Stimulated activated CD4-positive, alpha-beta T cell treated with anti-CD3 and anti-CD28 coated beads, Interleukin-2, amount 100 ng/mL, for 4 hours (primary cell): ENCODE measurements at places on chromosomes 3 and 15.

DNA sequence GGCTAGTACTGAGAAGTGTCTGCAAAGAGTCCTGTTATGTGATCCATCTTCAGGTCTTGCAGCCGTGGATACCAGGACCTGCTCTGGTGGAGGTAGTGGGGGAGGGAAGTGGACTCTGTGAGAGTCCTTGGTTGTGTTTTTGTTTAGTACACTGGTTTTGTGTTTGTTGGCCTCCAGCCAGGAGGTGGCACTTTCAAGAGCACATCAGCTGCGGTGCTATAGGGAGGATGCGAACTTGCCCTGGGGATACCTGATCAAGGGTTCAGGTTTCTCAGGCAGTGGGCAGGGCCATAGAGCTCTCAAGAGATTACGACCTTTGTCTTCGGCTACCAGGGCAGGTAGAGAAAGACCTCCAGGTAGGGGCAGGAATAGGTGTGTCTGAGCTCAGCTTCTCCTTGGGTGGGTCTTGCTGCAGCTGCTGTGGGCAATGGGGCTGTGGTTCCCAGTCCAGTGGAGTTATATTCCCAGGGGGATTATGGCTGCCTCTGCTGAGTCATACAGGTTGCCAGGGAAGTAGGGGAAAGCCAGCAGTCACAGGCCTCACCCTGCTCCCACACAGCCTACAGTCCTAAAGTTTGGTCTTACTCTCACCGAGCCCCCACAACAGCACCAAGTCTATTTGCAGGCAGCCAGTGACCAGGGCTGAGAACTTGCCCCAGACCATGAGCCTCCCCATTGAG lies 132.8 kb upstream of the NPHP3 start:
- no peak for DNase-seq

GRCh38 chr3:107414325-107414964 lies 37.2 kb downstream of the CCDC54 start:
- no peak for DNase-seq

DNA sequence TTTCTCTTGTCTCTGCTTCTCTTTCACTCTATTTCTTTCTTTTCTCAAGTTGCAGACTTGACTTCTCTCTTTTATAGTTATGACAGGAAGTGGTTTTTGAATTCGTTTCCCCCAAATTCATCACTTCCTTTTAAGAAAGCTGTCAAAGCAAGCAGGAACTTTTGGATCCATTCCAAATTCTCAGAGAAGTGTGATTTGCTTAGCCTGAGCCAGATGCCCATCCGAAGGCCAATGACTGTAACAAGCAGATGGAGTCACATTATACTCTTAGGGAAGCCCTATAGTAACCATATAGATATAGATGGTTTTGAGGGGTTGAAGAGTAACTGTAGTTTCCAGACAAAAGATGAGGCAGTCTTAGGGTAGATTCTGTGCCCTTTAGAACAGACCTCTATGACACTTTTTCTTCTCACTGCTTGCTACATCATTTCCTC lies 592.0 kb upstream of the KCNMB2 start:
- no peak for DNase-seq

GRCh38 chr15:62094388-62094787 lies 27.6 kb downstream of the C2CD4A start:
- DNase-seq, result no peak

DNA sequence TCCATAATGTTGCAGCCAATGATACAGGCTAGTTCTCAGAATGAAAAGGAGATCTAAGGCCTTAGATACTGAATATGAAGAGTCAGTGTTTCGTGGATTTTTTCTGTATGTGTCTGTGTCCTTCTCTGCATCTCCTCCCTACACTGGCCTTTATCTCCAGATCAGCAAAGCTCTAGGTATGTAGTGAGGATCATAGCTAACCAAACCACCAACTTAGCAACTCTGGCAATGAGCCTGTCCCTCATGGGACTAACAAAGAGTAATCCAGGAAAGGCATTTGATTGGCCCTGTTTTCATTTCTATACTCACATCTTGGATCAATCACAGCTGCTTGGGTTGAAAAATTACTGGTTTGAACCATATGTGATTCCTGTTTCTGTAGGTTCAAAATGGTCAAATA lies 18.6 kb upstream of the CNTN3 start:
- no peak for DNase-seq

GRCh38 chr15:24957691-24958090 lies 2.9 kb downstream of the SNRPN start:
- no peak for DNase-seq

GRCh38 chr3:21618695-21619094 lies 132.3 kb downstream of the ZNF385D start:
- no peak for DNase-seq

DNA sequence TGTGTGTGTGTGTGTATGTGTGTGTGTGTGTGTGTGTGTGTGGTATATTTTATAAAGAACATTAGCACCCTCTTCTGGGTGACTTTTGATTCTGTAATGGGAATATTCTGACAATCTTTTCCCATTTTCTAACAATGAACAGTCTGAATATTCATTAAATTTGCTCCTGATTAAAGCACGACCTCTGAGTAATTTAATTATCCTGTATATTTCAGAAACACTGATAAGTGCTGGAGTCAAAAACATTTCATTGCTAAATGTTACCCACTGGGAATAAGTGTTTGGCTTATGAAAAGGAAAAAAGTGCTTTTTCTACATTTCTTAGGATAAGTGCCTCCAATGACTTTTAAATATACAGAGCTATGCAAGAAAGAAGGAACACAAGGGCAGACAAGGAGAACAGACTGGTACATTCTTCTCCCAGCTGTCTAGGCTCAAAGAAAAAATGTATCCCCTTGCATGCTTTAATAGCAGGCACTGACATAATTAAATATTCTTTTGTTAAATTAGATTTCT lies 32.3 kb upstream of the SYNPR start:
- no peak for DNase-seq

DNA sequence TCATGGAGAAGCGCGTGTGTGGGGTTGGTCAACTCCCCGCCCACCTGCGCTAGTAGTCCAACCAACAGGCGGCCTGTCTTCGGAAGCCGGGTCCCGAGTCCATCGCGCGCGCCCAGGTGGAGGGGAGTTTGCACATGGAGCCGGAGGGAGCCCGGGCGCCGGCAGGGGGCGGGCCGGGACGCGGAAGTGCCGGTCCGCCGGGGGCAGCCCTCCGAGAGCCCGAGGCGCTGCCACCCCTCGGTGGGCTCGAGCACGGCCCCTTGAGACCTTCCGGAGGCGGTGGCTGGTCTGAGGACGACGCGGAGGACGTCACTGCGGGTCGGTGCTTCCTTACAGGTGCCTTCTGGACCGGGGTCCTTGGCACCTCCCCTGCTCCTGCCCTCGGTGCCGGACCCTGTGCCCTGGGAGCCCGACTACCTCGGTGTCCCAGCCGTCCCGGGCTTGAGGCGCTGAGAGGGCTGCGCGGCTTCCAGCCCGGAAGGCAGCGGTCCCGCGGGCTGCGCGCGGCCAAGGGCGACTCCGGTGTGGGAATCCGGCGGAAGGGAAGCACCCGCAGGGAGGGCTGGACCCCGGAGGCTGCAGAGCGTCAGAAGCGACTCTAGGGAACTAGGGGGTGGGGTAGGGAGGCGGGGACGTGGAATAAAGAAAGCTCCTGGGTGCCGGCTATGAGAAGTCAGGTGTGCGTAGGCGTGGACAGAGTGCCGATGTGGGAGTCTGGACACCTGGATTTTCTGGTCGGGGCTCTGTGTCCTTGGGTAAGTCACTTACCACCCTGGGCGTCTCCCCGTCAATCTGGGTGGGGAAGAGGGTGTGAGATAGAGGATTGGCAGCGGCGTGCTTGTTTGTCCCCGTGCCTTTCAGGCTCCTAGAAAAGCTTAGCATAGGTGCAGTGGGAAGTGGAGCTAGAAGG lies 212.3 kb downstream of the FGF12 start:
- DNase-seq, result no peak

GRCh38 chr3:129002573-129003569 lies 1.8 kb downstream of the EFCC1 start:
- no peak for DNase-seq

DNA sequence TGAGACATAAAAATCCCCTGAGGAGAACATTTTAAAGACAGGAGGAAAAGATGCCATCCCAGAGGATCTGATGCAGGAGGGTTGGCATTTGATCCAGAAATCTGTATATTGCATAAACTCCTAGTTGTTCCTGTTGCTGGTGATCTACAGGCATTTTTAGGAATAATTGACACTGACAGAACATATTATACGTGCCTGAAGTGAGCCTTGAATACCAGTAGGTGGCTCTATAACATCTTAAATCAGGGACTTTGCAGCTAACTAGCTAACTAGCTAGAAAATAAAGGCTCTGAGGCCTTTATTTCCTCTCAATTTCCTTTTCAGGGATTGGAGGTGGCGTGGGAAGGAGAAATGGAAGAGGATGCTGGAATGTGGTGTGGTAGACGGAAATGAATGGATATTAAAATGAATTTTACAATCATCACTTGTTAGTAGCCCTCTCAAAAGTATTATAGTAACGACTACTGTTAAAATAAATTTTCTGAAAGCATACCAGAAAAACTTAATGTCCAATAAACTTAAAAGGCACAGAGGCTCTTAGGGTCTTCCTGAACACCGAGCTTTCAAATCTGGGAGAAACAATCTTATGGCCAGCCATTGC lies 73.8 kb upstream of the ZBED2 start:
- no peak for DNase-seq

DNA sequence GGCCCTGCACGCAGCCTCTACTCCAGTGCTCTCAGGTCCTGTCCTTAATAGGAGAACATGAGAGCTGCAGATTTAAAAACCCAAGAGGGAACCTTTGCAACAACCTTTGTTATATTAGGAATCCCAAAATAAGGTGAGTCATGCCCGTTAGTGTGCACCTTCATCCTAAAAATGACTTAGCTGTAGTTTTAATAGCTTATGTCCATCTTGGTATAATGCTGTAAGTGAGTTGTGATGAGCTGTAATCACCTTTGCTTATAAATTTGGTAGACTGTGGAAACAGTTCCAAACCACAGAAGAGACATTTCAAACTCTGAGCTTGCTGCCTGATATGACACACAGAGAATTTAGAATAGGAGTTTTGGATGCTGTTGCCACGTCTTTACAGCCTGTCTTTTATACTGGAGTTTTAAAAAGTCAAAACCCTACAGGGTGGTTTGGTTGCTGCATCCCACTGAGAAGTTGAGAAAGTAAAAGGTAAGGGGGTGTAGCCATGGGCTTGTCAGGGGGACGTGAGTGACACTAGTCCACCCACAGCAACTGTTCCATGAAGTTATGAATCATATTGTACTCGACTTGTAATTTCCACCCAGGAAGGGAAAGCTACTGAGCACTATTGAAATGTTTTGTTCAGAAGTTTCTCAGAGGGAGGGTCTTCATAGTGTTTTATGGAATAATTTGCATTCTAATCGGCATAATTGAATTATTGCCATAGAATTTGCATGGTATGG lies 27.4 kb upstream of the CD47 start:
- DNase-seq, result no peak

- no peak for DNase-seq
Measured at GRCh38 chr3:62923066-62923465, 47.9 kb upstream of the CADPS start.

DNA sequence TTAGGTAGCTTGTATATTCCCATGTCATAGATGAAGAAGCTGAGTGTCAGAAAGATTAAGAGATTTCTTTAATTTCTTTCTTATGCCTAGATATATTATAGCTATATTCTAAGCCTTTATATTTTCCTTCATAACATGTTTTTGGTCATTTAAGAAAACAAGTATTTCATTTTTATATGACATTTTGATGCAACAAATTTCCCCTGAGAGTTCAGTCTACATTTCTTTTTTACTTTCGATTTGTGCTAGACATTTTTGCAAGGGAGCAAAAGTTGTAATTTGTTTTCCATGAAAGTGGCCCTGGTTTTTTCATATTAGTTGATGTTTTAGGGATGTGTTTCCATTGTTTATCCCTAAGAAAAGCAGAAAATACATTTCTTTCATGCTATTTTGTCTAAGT lies 344.9 kb downstream of the NLGN1 start:
- DNase-seq, result no peak

DNA sequence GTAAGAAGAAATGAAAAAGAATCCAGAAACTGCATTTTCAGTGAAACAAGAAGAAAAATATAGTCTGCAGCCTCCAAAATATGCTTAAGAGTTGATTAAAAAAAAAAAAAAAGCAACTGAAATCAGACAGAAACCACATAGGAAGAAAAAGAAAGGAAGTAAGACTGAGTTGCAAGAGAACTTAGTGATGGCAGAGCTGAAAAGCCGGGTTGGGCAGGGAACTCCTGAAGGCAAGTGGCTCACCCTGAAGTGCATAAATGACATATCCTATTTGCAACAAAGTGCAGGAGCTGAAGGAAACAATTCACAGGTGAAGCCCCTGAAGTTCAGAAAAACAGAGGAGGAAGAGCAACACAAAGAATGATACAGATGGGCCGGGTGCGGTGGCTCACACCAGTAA lies 108.8 kb upstream of the SLC25A36 start:
- no peak for DNase-seq

GRCh38 chr3:171284308-171285075 lies 175.7 kb downstream of the TNIK start:
- no peak for DNase-seq

DNA sequence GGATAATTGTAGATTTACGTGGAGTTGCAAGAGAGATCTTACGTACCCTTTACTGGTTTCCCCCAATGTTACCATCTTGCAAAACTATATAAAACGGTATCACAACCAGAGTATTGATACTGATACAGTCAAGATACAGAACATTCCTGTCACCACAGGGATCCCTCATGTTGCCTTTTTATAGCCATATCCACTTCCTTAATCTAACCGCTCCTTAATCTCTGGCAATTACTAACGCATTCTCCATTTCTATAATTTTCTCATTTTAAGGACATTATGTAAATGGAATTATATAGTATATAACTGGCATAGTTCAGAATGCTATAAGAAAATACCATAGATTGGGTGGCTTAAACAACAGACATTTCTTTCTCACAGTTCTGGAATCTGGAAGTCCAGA lies 61.1 kb downstream of the SEC22A start:
- DNase-seq, result no peak

GRCh38 chr3:133441867-133442270 lies 42.0 kb downstream of the BFSP2 start:
- no peak for DNase-seq

DNA sequence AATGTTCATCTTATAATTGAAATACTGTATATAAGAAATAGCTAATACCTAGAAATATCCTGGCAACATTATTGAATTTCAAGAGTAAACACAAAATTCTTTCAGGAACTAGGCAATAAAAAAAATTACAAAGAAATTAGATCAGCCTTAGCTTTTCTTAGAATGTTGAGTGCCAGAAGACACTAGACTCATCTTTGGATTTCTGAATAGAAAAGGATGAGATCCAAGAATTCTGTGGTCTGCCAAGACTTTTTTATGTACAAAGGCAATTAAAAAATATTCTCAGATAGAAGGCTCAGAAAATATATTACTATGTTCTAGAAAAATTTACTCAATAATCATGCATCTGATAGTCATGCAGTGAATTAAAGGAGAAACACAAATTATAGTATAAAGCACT lies 294.5 kb upstream of the CDIN1 start:
- DNase-seq, result no peak
